ENCODE measurements at places on chromosomes 1 and 21.

GRCh38 chr1:30716646-30717045 lies 6.7 kb downstream of the MATN1 start:
- DNase-seq: no peak

- peak; percentile 73 for DNase-seq
Observed at GRCh38 chr1:13699936-13700520, at the start of gene PRDM2. PRDM2 (plus strand) TSS chr1:13700188; CDS start chr1:13715606, 15,418 bp downstream.

DNA sequence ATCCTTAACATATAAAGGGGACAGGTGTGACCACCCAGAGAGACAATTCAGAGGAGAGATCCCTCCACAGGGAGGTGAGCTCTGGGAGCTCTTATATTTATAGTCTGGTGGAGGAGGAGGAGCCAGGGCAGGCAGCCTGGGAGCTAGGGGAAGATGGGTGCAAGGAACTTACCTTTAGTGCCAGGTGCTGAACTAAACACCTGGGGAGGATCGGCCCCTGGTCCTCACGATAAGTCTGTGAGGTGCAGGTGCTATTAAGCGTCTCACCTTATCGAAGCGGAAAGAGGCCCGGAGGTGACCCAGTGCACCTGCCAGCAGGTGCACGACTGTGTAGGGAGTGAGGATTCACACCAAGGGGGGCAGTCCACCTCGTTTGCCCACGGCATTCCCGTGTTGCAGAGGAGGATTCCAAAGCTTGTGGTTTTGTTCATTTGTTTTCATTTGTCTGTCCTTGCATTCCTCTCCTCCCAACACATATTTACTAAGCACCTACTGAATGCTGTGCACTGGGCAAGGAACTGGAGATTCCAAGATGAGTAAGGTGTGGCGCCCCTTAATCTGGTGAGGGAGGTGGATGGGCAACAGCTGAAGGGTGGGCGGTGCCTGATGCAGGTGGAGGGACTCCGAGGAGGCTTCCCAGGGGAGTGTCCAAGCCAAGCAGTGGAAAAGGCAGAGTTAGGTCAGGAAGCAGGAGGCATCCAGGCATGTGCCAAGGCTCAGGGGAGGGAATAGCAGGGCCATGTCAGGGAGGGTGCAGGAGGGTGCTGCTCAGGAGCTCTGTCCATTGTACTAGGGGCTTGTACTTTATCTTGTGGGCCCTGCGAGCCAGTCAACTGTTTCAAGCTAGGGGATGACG lies 11.5 kb downstream of the ARHGEF10L start:
- DNase-seq: no peak

GRCh38 chr1:67784545-67785186 lies 48.6 kb downstream of the GNG12 start:
- no peak for DNase-seq

- no peak for DNase-seq
Observed at GRCh38 chr1:229440851-229441537, 7.1 kb upstream of the ACTA1 start.

- DNase-seq: no peak
Observed at GRCh38 chr1:29583727-29584126, 347.4 kb downstream of the PTPRU start.

- no peak for DNase-seq
Observed at GRCh38 chr1:152061952-152062351, 25.1 kb upstream of the S100A11 start.

DNA sequence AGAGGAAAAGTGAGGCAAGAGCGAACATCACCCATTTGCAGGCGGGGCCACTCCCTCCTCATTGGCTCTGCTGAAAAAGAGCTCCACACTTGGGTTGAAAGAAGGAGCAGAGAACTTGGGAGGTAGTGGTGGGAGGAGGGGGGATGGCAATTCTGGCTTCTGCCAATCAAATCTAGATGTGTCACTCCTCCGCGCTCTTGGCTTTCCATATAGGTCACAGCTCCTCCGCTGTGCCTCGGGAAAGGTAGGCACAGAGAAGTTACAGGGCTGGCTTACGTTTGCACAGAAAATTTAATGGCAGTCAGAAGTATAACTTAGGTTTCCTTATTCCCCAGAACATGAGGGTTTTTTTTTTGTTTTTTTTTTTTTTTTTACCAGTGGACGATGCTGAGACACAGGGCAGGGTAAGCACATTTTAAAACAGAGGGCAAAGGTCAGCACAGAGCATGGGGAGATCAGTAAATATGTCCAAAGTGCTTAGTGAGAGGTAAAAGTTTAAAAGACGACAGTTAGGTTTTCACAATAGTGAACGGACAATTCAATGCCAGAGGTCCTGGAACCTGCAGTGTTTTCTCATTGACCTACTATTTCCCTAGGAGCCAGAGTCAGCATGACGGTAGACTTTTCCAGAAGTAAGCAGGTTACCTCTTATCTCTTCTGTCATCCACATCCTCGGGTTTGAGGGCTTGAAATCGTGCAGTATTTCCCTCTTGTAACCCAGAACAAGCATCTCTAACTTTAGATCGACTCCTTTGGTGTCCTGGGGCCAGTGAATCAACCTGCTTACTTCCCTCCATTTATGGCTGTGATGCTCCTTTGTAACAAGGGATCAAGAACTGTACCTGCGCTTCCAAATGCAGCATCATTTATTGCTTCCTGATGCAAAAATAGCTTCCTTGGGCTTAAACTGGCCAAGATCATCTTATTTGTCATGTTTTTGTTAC lies 258.9 kb upstream of the PROX1 start:
- DNase-seq: no peak

GRCh38 chr1:25431955-25432719 lies 1.4 kb downstream of the MACO1 start:
- no peak for DNase-seq

- DNase-seq: no peak
Observed at GRCh38 chr1:5753549-5754421, 238.4 kb downstream of the NPHP4 start.

- DNase-seq: no peak
Observed at GRCh38 chr1:184822267-184822666, 67.6 kb upstream of the EDEM3 start.

DNA sequence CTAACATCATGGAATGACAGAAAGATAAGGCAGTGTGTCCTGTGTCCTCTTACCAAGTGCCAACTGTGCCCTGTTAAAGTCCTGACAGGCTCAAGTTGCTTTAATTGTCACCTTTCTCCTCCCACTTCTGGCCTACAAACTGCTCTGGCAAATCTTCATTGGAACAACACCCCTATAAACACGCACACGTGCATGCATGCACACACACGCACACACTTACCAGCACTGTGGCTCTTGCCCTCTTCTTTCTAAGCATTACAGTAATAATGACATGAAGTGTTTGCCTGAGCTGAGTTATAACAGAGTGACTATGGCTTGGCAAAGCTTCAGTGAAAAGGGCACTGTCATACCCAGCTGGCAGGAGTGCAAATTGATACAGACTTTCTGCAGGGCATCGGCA lies 82.3 kb upstream of the SYT6 start:
- no peak for DNase-seq
